Esophagus squamous epithelium (tissue), 5 donors: ENCODE measurements at places on chromosomes 2 and 18.

DNA sequence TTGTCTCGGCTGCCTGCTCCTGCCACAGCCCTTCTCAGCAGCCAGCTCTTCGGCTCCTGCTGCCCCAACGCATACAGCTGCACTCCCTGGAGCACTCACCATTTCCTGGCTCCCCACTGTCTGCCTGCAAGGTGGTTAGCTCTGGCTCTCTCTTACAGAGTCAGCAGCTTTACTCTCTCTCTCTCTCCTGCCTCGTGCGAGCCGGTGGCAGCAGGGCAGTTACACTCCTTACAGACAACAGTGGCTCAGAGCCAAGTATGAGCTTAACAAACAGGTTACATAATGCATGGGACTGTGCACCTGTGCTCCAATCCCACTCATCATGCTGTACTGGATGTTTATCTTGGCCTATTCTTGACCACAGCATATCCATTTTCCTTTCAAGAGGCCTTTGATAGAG, 47.4 kb upstream of the DNAJC10 start:
- DNase-seq, result no peak
- H3K4me1 ChIP-seq, result no peaks in the 10 kb centered on the region
- no peak overlapping the region for H3K4me3 ChIP-seq
- H3K36me3 ChIP-seq, result no peaks in the 10 kb centered on the region
- H3K27me3 ChIP-seq, result no peaks in the 10 kb centered on the region
- H3K27ac ChIP-seq, result no peak overlapping the region

GRCh38 chr18:52077251-52077983, 262.6 kb upstream of the DCC start:
- H3K27me3 ChIP-seq, result no peaks in the 10 kb centered on the region
- DNase-seq, result no peak
- H3K36me3 ChIP-seq, result no peaks in the 10 kb centered on the region
- no peaks in the 10 kb centered on the region for H3K4me1 ChIP-seq
- no peak overlapping the region for H3K4me3 ChIP-seq

DNA sequence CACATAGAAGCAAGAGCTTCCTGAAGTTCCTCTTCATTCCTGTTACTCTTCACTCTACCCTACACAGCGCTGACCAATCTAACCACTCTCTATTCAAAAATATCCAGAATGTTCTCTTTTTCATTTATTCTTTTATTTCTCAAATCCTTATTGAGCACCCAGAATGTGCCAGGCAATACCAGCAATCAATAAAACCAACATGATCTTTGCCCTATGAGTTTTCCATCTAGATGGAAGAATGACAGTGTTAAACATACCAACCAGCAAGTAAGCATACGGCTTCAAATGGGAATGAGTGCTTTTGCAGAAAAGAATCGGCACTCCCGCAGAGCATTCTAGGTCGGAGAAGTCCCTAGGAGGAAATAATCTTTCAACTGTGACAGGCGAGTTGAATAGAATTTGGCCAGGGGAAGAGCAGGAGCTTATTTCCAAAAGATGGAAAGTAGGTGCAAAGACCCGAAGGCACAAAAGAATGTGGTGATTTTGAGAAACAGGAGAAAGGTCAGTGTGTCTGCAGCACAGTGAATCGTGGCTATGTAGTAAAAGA, 217.8 kb upstream of the MEIS1 start:
- H3K36me3 ChIP-seq, result no peaks in the 10 kb centered on the region
- H3K4me1 ChIP-seq, result no peaks in the 10 kb centered on the region
- no peaks in the 10 kb centered on the region for H3K27me3 ChIP-seq
- H3K27ac ChIP-seq, result no peak overlapping the region

DNA sequence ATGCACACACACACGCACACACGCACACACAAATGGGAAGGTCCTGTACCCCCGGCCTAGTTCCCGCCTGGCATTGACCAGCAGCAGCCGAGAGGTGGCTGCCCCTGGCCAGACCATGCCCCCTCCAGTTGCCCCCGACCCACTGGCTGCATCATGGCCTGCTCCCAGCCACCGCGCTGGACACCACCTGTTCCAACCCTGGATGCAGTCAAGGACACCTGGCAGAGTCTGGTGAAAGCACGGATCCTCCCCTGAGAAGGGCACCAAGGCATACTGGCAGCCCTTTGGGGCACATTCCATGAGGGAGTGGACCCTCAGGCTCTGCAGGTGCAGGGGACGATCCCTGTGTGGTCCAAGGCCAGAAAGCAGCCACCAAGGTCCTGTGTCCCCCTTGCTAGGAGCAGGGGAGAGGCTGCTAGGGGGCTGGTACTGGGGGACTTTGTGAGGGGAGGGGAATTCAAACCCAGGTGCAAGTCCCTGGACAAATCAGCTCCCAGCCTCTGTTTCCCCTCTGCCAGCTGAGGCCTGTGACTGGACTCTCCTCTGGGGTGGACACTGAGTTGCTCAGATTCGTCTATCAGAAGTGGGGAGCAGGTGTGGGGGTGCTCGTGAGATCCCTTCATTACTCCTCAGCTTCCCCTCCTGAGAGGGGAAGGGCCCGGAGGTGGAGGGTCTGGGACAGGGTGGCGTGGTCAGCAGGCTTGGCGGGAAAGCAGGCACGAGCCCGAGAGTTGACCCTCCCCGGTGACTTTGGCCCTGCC, 3.5 kb downstream of the ESPNL start:
- H3K27ac ChIP-seq, result no peak overlapping the region
- no peak overlapping the region for H3K4me3 ChIP-seq
- no peaks in the 10 kb centered on the region for H3K27me3 ChIP-seq
- H3K4me1 ChIP-seq, result no peaks in the 10 kb centered on the region

GRCh38 chr2:231191896-231192872, 6.2 kb upstream of the ARMC9 start:
- no peak overlapping the region for H3K4me3 ChIP-seq
- DNase-seq, result no peak
- H3K27ac ChIP-seq, result peak overlapping the region; percentile 92
- H3K27me3 ChIP-seq, result no peaks in the 10 kb centered on the region

GRCh38 chr2:186125156-186125555, 360.9 kb upstream of the ZC3H15 start:
- H3K4me1 ChIP-seq, result no peaks in the 10 kb centered on the region
- H3K36me3 ChIP-seq, result no peaks in the 10 kb centered on the region
- no peak for DNase-seq
- H3K4me3 ChIP-seq, result no peak overlapping the region

- no peak for DNase-seq
- H3K27me3 ChIP-seq, result no peaks in the 10 kb centered on the region
- H3K4me3 ChIP-seq, result no peak overlapping the region
- no peaks in the 10 kb centered on the region for H3K36me3 ChIP-seq
- no peak overlapping the region for H3K27ac ChIP-seq
These were observed 50.7 kb downstream of the DAPL1 start for GRCh38 chr2:158845859-158846258.

- H3K4me3 ChIP-seq, result peak overlapping the region; percentile 18
- no peaks in the 10 kb centered on the region for H3K27me3 ChIP-seq
- no peak for DNase-seq
- peaks cover 44% of the 10 kb centered on the region for H3K4me1 ChIP-seq
- H3K27ac ChIP-seq, result peak overlapping the region; percentile 88
- no peaks in the 10 kb centered on the region for H3K36me3 ChIP-seq
These were observed 97.8 kb downstream of the B3GNT2 start for GRCh38 chr2:62293490-62294271.

- no peak for DNase-seq
- H3K4me1 ChIP-seq, result peaks cover 14% of the 10 kb centered on the region
- peak overlapping the region; percentile 91 for H3K27ac ChIP-seq
- H3K36me3 ChIP-seq, result no peaks in the 10 kb centered on the region
- no peaks in the 10 kb centered on the region for H3K27me3 ChIP-seq
These were observed 49.5 kb upstream of the SP3 start for GRCh38 chr2:174014699-174015070.

- no peaks in the 10 kb centered on the region for H3K27me3 ChIP-seq
- no peak overlapping the region for H3K4me3 ChIP-seq
- no peak overlapping the region for H3K27ac ChIP-seq
- H3K4me1 ChIP-seq, result no peaks in the 10 kb centered on the region
- no peak for DNase-seq
These were observed 134.2 kb downstream of the DTNB start for GRCh38 chr2:25539136-25539535.

DNA sequence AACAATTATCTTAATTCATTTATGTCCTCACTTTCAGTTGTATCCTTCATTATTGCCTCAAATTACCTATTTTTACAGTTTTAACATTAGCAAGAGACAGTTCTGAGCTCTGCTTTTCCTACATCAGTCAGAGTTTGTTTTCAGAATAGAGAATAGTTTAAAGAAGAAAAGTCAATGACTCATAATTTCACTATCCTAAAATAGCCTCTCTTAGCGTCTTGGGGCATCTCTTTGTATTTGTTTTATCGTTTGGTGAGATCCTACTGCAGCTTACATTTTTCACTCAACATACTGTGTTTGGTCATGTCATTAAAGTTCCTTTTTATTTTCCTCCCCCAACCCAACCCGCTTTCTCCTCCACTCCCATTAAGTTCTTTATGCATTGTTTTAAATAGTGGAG, 3.8 kb downstream of the SEC11C start:
- H3K27ac ChIP-seq, result no peak overlapping the region
- no peak overlapping the region for H3K4me3 ChIP-seq
- no peaks in the 10 kb centered on the region for H3K27me3 ChIP-seq
- H3K36me3 ChIP-seq, result no peaks in the 10 kb centered on the region
- no peak for DNase-seq

GRCh38 chr2:109689182-109689930, 75.2 kb downstream of the SOWAHC start:
- no peak for DNase-seq
- H3K36me3 ChIP-seq, result no peaks in the 10 kb centered on the region
- no peak overlapping the region for H3K4me3 ChIP-seq
- no peaks in the 10 kb centered on the region for H3K27me3 ChIP-seq

DNA sequence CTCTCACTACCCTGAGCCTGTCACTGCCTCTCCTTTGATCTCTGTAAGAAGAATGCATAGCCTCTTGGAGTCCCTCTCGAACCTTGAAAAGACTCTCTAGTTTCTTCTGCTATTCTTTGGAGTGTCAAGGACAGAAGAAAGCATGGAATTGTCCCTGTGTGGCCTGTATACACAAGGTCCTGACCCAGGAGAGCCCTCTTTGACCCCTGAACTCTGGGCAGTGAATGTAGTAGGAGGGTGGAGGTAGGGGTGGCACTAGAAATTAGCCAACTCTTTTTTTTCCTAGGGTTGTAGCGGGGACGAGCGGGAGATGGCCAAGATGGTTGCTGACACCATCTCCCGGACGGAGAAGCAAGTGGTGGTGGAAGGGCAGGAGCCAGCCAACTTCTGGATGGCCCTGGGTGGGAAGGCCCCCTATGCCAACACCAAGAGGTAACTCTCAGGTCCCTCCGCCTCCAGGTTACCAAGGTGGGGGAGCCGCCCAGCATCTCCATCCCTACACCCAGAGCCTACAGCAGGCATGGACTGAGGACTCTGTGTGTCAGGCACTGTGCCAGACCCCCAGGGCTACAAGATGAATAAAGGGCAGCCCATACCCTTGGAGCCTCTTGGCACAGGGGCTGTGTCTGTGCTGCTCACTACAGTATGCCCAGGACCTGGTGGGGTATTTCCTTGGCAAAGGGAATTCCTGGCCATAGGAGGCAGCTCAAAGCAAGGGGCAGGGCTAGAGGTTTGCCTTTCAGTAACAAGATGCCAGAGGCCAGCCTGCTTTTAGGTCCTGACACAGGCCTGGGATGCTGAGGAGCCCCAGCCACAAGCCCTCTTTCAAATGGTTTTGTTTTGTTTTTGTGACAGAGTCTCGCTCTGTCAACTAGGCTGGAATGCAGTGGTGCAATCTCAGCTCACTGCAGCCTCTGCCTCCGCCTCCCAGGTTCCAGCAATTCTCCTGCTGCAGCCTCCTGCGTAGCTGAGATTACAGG, 16.4 kb downstream of the VIL1 start:
- H3K27me3 ChIP-seq, result no peaks in the 10 kb centered on the region
- no peak for DNase-seq
- H3K4me1 ChIP-seq, result no peaks in the 10 kb centered on the region
- H3K27ac ChIP-seq, result no peak overlapping the region
- H3K36me3 ChIP-seq, result no peaks in the 10 kb centered on the region

DNA sequence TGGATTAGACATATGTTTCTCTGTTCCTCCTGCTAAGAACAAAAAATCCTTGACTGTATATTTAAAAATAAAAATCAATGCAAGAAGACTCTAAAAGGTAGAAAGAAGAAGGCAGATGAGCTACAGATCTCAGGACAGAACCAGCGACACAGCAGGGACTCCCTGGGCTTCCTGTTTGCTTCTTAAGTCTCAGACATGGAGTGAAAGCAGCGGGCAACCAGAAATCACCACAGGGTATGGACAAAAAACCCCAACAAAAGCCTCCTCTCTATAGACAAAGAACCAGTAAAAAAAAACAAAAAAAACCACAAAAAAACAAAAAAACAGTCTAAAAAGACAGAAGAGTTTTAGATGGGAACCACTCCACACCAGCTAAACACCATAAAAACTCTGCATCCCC, 971.0 kb upstream of the GYPC start:
- no peaks in the 10 kb centered on the region for H3K4me1 ChIP-seq
- H3K36me3 ChIP-seq, result no peaks in the 10 kb centered on the region
- DNase-seq, result no peak
- no peak overlapping the region for H3K4me3 ChIP-seq

GRCh38 chr2:65813631-65814173, 381.3 kb upstream of the SPRED2 start:
- no peak overlapping the region for H3K27ac ChIP-seq
- H3K27me3 ChIP-seq, result no peaks in the 10 kb centered on the region
- no peak for DNase-seq
- no peaks in the 10 kb centered on the region for H3K36me3 ChIP-seq
- H3K4me3 ChIP-seq, result no peak overlapping the region

- H3K4me3 ChIP-seq, result no peak overlapping the region
- H3K4me1 ChIP-seq, result no peaks in the 10 kb centered on the region
- no peaks in the 10 kb centered on the region for H3K36me3 ChIP-seq
- no peak for DNase-seq
- H3K27me3 ChIP-seq, result no peaks in the 10 kb centered on the region
- H3K27ac ChIP-seq, result no peak overlapping the region
These were observed 97.1 kb upstream of the TNP1 start for GRCh38 chr2:216956820-216957493.

DNA sequence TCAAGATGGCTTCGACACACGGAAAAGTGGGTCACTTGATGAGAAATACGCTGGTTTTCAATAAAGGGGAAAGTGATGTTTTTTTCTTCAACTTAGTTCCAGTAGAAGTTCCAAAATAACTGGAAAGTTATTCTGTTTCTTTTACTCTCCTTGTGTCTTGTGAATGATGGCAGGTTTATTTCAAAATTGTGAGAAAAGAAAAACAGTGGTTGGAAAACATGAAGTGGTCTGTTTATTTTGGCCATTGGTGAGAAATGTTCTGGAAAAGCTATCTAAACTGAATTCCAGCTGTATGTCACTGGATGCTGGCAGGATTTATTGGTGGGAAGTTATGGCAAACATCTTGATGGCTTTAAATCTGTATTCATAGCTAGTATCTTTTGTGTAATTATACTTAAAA, 484.1 kb downstream of the DCC start:
- DNase-seq, result no peak
- no peaks in the 10 kb centered on the region for H3K36me3 ChIP-seq
- H3K4me3 ChIP-seq, result no peak overlapping the region
- H3K27me3 ChIP-seq, result no peaks in the 10 kb centered on the region
- H3K4me1 ChIP-seq, result no peaks in the 10 kb centered on the region
- no peak overlapping the region for H3K27ac ChIP-seq

DNA sequence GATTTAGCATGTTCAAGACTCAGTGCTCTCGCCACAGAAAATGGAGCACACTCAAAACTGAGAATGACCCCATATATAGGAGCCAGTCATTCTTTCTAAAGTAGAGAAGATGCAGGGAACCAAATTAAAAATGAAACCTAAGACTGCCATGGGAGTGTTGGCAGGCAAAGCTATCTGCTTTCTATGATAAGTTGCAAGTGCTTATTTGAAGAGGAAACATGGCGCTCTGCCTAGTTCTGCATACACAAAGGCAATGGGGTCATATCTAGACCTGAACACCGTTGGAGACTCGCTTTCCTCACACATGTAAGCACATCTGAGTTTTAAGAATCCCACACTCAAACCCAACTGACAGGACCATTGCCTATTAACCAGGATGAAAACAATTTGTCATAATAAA, 292.5 kb downstream of the ALK start:
- DNase-seq, result no peak
- no peaks in the 10 kb centered on the region for H3K36me3 ChIP-seq
- H3K4me3 ChIP-seq, result no peak overlapping the region
